GM23248 (cell line): ENCODE measurements at places on chromosomes 5 and 9.

- no peak for DNase-seq
Measured at GRCh38 chr9:124182741-124183140, 75.0 kb upstream of the NEK6 start.

GRCh38 chr5:124847907-124848306, 101.5 kb upstream of the ZNF608 start:
- no peak for DNase-seq

DNA sequence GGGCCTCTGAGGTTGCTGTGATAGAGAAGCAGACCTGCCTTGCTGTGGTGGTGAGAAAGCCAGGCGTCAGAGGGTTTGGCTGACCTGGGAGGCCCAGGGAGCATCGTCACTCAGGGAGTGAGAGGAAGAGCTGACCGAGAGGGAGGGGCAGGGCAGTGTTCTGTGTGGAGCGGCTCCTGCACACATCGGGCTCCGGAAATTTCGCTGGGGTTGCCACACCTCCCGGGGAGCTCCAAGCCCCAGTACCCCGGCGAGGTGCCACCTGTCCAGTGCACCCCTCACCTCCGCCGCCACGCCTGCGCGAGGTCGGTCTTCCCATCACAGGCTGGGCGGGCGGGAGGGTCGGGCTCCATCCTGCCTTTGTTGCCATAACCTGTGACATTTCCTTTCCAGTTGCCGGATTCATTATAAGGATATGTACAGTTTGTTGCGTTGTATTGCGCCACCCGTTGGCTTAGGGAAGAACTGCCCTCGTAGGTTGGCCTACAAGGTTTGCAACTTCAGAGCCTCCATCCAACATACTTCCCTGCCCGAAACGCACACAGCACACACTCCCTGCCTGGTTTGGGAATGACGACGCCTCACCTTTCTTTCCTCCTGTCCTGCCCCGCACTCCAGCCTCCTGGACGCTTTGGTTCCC, 223.2 kb downstream of the CACNA1B start:
- DNase-seq, result no peak

- DNase-seq, result no peak
Measured at GRCh38 chr9:126380447-126380846, 53.8 kb downstream of the MVB12B start.

DNA sequence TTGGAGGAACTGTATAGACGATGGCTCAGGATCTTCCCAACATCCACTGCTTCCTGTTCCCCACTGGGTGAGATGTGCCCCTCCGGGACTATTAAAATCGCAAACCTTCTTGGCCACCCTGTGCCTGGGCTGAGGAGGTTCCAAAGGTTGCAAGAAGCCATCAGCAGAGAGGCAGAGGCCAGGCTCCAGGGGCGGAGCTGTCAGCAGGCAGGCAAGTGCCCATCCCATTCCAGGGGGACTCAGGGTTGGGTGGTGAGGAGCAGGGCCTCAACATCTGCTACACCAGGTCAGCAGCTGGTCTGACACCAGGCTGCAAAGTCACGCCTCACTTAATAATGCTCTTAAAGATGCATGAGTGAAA, 2.2 kb downstream of the BTNL3 start:
- DNase-seq, result no peak

DNA sequence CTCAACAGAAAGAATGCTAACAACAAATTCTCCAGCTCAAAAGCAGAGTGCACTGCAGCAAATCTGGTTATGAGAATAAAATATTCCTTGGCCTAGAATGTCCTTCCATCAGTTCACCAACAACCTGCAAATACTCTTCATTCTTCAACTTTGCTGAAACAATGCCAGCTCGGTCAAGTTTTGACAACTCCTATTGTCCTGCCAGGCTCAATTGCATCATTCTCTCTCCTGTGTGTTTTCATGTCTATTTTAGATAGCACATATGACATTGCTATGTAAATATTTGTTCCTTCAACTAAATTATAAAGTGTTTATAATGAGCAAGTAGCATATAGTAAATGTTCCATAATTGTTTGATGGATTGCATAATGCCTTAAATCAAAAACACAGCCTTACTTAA, 463.8 kb downstream of the TLE1 start:
- DNase-seq, result no peak

GRCh38 chr5:103256178-103256577, 2.4 kb upstream of the MACIR start:
- DNase-seq, result no peak

- DNase-seq, result no peak
Measured at GRCh38 chr9:110114859-110115201, 93.1 kb downstream of the C9orf152 start.

- DNase-seq, result peak; percentile 91
Measured at GRCh38 chr5:179820483-179821297, at the start of gene SQSTM1. Gene SQSTM1, plus strand, starts transcription at chr5:179820905. Its CDS starts 32 bp downstream, at chr5:179820937.

DNA sequence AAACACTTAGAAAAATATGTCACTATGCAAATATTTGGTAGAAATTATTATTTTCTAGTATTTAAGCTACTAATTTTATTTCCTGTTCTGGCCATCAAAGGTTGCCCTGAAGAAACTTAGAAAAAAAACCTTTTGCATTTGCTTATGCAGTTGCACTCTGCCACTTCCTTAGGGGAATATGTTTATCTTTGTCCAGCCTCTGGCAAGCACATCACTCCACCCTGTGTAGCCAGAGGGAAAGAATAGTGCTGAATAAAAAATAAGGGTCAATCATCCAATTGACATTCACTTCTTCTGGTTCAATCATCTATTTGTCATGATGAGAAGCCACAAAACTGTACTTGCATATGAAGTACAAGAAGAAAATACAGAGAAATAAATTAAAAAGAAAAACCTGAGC, 72.8 kb downstream of the CETN3 start:
- no peak for DNase-seq

GRCh38 chr9:89522261-89522958, 24.5 kb upstream of the SEMA4D start:
- no peak for DNase-seq

DNA sequence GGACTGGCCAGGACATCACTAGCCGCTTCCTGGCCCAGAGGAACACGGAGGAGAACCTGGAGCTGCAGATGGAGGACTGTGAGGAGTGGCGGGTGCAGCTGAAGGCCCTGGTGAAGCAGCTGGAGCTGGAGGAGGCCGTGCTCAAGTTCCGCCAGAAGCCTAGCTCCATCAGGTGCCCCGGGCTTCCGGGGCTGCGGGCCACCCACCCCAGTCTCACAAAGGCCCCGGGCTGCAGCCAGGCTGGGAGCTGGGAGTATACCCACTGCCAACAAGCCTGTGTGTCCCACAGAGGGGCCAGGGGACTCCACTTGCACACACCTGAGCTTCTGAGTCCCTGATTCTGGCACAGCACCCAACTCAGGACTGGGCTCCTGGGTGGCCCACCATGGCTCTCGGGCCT, 1.7 kb upstream of the RABL6 start:
- no peak for DNase-seq

- DNase-seq, result no peak
Measured at GRCh38 chr5:439636-440035, 3.3 kb upstream of the EXOC3 start.

DNA sequence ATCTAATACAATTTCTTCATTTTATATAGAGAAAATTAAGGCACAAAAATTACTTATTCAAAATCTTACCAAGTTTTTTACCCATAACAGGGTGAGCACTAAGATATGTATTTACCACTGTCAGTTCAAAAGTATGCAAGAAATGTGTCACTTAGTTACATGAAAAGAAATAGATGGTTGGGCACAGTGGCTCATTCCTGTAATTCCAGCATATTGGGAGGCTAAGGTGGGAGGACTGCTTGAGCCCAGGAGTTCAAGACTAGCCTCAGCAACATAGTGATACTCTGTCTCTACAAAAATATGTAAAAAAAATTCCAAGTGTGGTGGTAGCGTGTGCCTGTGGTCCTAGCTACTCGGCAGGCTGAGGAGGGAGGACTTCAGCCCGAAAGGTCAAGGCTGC, 19.4 kb downstream of the YIPF5 start:
- peak; percentile 52 for DNase-seq

DNA sequence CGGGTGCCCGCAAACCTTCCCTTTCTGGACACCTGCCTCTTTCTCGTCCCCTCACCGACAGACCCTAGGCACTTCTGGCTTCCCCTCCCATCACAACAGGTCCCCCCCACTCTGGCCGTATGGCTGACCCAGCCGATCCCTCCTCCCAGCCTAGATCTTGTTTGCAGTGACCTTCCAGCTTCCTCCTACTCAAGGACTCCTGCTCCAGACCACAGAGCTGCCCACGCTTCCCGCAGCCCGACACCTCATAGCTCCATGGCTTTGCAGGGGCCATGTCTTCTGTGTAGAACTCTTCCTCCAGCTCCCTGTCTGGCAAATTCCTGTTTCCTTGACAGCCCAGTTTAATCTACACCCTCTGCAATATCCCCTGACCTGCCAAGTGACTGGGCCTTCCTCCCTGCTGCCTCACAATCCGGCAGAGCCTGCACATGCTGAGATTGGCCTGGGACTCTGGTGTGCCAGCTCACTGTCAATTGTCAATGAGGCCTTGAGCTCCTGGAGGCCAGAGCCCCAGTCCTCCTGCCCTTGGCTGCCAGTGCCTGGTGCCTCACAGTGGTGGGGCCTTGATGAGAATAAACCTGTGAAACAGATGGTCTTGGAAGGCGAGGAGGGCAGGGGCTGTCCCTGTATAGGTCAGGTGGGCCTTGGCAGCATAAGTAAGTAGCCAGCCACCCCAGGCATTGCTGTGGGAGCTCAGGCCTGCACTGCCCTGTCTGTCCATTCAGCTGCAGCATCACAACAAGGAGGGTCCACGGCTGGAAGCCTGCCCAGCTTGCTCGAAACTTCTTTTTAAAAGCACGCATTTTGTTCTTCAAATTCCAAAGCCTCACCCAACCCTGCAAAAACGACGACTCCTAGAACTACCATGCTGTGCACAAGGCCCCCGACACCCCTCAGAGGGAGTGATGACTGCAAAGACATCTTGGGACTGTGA, 50.5 kb downstream of the GADD45G start:
- no peak for DNase-seq

GRCh38 chr5:38719916-38720315, 125.9 kb upstream of the OSMR start:
- peak; percentile 91 for DNase-seq

DNA sequence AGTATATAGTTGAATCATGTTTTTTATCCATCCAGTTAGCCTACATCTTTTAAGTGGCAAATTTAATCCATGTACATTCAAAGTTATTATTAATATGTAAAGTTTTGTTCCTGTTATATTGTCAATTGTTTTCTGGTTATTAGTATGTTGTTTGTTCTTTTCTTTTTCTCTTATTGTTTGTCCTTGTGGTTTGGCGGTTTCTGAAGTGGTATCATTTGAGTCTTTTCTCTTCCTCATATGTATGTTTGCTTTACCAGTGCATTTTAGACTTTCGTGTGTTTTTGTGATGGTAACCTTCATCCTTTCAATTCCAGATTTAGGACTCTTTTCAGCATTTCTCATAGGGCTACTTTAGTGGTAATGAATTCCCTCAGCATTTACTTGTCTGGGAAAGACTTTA, 130.4 kb upstream of the RFX3 start:
- no peak for DNase-seq

DNA sequence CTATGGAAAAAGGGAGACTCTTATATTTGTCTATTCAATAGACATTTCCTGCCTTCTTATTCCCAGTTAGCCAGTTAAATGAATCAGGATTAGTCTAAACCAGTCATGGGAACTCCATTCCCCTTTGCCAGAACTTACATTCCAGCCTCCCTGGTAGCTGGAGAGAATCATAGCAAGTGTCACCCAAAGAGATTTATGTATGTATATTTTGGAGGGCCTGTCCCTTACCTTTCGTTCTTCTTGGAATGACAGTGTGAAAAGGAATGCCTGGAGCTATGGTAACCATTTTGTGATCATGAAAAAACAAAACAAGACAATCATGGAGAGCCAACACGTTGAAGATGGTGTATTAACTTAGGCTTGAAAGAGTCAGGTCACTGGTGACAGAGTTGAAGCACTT, 627.7 kb downstream of the CCDC171 start:
- DNase-seq, result peak; percentile 56

DNA sequence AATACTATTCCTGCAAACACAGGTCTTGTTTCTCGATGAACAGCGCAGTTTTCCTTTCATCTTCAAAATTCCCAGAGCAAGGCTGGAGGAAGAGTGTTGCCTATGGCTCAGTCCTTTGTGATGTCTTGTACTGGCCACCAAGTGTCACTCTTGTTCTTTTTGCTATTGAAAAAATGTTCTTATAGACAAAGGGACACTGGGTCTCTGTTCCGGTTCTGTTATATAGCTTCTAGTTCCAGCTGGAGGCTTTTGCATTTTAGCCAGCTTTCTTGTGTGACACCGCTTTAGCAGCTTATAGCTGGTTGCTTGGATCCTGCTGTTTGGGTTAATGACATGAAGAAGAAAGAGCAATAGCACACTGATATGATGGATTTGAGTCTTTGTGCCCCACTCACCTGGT, 343.7 kb upstream of the KCNN2 start:
- no peak for DNase-seq

DNA sequence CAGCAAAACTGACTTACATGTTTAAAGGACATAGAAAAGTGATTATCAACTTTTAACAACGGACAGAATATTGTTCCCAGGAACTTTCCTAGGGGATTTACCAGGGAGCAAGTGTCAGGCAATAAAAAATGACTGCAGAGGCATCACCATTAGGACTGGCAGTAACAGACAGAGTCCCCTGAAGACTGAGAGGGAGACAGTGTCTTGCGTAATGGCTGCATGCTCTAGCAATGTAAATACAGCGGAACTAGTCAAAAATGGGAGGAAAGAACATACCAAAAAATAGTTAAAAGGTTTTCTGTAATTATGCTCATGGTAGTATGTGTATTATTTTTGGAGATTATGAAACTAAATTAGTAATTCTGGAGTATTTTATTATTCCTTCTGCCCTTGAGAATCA, 181.8 kb downstream of the CRB2 start:
- DNase-seq, result no peak

GRCh38 chr9:99954819-99955218, 48.4 kb downstream of the STX17 start:
- no peak for DNase-seq

GRCh38 chr9:126524353-126525077, 89.2 kb upstream of the LMX1B start:
- DNase-seq, result no peak

GRCh38 chr5:12360218-12360617, 456.0 kb upstream of the CTNND2 start:
- DNase-seq, result no peak

GRCh38 chr5:177500685-177501522, 3.5 kb upstream of the PDLIM7 start:
- peak; percentile 90 for DNase-seq

DNA sequence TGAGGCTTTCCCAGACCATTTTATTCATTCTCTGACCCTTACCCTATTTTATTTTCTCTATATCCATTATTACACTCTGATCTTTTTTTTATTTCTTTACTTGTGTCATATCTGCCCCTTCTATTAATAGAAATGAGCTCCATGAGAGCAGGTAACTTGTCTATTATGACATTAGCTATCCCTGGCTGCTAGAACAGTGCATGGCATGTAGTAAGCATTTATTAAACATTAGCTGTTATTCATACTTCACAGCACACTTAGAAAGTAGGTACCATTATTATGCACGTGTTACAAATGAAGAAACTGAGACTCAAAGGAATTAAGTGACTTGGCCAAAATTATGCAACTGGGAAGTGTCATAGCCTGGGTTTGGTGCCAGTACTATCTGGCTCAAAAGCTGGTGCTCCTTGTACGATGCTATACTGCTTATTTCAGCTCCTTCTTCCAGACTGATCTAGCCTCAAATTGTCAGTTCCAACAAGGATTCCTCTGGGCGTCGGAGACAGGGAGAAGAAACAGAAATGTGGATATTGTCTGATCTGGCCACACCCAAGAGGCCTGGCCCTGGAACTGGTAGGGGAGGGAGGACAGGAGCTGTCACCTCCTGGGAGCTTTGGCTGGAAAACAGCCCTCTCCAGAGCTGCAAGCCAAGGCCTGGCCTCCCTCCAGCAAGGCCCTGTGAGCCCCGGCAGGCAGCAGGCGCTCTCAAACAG, 10.8 kb upstream of the NIPAL4 start:
- peak; percentile 44 for DNase-seq

GRCh38 chr5:96282020-96282419, 151.0 kb downstream of the PCSK1 start:
- DNase-seq, result no peak
